Activated naive CD4-positive, alpha-beta T cell treated with anti-CD3 and anti-CD28 coated beads, Interleukin-2, amount 50 U/mL, for 72 hours (primary cell): ENCODE measurements at places on chromosomes 4 and X. TPM values are rescaled to one million over a fixed set of nuclear protein-coding genes. Genes with fewer than 3 reads are reported as not detected.

DNA sequence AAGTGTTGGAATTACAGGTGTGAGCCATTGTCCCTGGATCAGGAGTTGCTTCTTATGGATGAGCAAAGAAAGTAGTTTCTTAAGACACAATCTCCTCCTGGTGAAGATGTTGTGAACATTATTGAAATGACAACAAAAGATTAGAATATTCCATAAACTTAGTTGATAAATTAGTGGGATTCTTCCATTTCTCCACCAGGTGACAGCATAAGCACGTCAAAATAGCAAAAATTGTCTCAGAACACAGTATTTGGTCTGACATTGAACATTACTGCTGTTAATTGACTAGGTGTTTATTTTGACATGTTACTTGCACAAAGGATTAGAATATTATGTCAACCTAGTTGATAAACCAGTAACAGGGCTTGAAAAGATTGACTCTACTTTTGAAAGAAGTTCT is 21.6 kb downstream of the CLDN34 start:
- no peak for DNase-seq

- DNase-seq, result no peak
These were observed 81.5 kb downstream of the CLDN34 start for GRCh38 chrX:10048707-10049106.

DNA sequence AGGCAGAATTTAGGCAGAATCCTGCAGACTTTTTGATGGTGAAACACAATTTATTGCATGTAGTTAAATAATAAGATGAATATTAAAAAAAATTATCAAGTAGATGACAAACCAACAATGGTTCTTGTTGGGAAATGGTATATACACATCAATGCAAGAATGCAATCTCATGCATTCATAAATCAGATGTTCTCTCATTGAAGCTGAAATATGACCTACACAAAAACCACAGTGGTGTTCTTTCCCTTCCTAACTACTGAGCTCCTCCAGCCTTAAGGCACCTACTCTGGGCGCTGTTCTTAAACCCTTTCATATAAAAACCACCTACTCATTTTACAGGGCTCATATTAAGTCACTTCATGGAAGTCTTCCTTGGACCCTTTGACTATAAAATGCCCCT is 64.1 kb downstream of the ANTXR2 start:
- DNase-seq, result no peak

DNA sequence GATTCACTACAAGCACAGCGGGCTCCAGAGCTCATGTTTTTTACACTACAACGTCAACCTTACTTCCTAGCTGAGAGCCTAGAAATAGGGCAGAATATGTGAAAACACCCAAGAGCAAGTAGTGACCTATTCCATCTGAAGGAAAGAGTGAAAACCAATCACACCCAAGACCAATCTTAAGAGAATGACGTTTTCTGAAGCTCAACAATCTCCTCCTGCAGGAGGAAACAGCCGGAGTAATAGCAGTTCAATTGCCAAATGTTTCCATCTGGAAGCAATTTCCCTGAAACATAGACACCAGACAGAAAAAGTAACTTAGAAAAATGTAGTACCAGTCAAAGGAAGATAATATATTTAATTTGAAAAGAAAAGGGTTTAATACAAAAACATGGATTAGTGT is 142.4 kb downstream of the ANXA5 start:
- DNase-seq, result no peak

GRCh38 chrX:10030570-10030969 is 63.4 kb downstream of the CLDN34 start:
- DNase-seq, result no peak

TEX13C gene
- not detected for total RNA-seq

DNA sequence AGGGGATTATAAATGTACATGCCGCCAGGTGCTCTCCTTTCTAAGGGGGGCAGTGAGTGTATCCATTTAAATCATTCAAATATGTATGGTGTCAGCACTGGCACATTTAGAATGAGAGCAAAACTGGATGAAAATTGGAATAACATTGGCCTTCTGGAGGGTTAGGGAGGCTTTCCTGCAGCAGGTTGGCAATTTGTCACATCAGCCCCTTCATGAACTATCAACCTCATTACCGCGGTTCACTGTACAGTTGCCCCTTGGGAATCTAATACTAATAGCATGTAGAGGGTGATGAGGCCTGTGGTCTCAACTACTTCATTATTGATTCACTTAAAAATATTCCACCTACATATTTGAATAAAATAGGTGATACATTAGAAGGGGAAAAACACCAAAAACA is 117.9 kb downstream of the PDHA2 start:
- no peak for DNase-seq

DNA sequence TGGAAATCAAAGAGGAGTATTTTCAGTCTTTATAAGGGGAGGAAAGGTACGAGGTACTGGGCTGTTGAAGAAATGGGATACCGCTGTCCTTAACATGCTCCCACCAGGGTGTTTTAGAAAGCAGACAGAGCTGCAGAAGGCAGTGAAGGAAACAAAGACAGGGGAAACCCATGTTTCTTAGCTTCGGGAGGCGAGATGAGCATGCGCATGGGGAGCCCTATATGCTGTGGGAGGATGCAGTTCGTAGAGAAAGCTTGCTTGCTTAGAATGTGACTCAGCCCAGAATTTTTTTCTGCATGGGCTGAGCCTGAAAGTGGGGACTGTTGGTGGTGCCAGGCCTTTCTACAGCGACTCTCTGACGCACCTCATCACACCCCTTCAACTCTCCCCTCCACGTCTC is 28.8 kb upstream of the SCOC start:
- no peak for DNase-seq

- DNase-seq, result no peak
These were observed 78.5 kb downstream of the MID1IP1 start for GRCh38 chrX:38879631-38880220.

DNA sequence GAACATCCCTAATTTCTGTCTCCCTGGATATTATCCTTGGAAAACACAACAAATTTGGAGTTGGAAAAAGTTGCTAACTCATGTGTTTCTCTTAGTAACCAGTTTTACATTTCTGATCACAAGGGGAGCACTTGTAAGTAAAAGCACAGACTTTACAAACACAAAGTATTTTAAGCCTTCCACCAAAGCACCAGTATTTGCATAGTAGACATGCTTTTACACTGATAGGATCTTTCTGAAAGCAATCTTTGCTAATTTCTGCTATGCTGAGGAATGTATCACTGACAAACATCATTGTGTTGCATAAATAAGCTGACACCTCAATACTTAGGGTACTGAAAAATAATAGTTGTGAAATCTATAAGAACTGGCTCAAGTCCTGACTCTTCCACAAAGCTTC is 100.6 kb downstream of the MID1 start:
- DNase-seq, result no peak

CDX4 gene
- not detected for total RNA-seq

- DNase-seq, result no peak
These were observed 708.6 kb upstream of the MAGEB2 start for GRCh38 chrX:29506729-29507128.

GRCh38 chr4:111630705-111631104 is 514.5 kb upstream of the FAM241A start:
- no peak for DNase-seq

ENAM gene
- total RNA-seq, result not detected

DNA sequence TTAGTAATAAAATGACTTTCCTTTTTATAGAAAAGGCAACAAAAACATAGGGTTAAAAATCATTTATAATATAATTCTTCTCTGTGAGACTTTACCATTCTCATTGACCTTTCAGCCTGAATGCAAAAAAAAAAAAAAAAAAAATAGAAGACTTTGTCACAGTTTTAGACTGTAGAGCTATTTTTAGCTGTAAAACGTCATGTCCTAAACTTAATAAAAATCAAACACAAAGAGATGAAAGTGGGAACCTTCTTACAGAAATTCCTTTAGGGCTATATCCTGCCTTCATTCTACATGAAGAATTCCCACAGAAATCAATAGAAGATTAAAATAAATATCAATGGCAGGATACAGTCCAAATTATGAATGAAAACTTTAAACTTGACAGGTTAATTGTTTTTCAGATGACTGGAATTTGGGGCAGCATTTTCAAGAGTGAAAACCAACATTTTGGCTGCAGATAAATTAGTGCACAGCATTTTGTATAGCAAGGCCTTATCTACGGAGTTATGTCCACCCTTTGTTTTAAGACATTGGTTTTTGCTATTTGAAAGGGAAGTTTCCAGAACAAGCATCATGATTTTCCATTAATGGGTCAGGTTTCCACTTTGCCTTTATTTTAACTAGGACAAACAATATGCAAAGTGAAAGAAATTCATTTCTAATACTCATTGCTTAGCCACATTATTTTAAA is 219.5 kb downstream of the SPCS3 start:
- DNase-seq, result no peak

MTNR1A gene
- not detected for total RNA-seq

DNA sequence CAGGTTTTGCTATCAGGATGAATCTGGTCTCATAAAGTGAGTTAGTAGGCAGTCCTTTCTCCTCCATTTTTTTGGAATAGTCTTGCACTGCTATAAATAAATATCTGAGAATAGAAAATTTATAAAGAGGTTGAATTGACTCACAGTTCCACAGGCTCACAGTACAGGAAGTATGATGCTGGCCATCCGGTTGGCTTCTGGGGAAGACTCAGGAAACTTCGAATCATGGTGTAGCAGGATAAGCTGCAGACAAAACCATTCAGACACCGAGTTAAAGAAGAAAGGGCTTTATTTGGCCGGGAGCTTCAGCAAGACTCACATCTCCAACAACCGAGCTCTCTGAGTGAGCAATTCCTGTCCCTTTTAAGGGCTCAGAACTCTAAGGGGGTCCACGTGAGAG is 348.2 kb downstream of the KCTD8 start:
- DNase-seq, result no peak
